ENCODE measurements at places on chromosomes 5 and 9. TPM values are rescaled to one million over a fixed set of nuclear protein-coding genes. Genes with fewer than 3 reads are reported as not detected.

DNA sequence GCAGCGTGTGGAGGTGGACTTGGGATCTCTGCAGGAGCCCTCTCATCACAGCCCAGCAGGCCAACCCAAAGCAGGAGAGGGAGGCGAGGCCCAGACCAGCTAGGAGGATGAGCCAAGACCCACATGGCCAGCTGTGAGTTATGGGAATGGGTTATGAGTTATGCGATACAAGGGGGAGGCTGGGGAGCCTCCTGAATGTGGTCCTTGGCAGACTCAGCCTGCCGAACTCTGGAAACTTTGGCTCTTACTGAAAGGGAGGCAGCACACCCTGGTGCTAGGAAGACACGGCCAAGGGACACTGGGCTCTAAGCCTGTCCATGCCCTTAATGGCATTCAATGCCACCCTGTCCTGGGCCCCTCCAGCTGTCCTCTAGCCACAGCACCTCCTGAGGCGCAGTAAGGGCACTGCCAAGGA, 7.7 kb upstream of the VAV2 start:
- DNase-seq = no peak

DNA sequence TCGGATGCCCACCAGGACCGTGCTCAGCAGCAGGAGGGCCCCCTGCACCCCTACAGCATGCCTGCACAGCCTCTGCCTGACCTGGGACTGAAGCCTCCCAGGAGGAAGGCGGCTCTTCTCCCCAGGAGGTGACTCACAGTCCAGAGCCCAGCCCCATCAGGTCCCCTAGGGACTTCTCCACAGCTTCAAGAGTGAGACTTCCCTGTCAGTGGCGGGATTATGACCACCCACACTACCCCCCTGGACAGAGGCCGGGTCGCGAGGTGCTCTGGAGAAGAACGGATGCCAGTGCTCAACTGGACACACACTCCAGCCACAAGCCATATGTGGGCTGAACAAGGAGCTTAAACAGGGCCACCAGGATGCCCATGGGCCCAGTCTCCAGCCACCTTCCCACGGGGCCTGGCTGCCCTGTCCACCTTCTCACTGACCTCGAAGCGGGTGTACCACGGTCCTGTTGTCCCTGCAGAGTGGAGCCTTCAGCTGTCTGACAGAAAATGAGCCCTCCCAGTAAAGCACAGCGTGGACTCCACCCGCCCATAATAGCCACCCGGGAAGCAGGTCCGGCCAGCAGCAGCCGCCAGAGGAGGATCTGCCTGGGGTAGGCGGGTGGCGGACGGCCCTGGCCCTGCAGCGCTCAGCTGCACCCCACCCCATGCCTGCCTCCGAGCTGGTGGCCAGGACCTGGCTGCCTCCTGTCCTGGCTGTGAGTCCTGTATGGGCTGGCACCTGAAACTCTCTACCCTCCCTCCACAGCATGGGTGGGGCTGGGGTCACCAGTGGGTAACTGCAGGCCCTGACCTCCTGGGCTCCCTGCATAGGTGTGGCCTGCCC, 54.7 kb downstream of the SEMA4D start:
- no peak for DNase-seq

- no peak for DNase-seq
These were observed 33.4 kb upstream of the PPP3R2 start for GRCh38 chr9:101628173-101628572.

GRCh38 chr9:37971108-37971459, 67.2 kb upstream of the SLC25A51 start:
- DNase-seq = peak; percentile 13

DNA sequence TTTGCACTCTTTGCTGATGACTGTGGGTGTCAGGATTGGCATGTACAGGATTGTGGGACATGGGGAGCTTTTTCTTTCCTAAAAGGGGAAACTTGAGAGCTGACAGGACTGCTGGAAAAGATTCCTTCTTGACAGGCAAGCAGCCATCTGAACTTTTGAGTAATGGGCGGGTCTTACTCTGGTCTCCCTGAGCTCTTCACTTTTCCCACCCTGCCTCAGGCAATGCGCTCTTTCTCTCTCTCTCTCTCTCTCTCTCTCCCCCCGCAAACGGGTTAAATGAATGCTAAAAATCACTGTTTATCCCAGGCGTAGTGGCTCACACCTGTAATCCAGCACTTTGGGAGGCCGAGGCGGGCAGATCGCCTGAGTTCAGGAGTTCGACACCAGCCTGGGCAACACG, 37.1 kb upstream of the F2RL1 start:
- no peak for DNase-seq

DNA sequence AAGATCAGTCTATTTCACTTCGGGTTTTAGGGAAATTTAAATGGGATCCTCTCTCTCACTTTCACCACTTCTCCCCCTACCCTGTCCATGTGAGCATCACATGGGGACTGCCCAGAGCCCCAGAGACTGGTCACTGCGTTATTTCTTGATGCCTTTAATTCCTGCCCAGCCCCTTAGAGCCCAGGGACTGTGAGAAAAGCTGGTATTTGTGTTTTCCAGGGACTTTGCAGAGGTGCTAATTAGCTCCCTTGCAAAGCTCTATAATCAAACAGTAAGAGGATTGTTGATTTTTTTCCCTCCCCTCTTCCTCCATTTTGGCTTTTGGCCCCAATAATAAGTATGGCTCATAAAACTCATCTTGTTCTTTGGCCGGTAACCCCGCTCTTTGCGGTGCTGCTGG, 35.6 kb downstream of the NTRK2 start:
- no peak for DNase-seq

DNA sequence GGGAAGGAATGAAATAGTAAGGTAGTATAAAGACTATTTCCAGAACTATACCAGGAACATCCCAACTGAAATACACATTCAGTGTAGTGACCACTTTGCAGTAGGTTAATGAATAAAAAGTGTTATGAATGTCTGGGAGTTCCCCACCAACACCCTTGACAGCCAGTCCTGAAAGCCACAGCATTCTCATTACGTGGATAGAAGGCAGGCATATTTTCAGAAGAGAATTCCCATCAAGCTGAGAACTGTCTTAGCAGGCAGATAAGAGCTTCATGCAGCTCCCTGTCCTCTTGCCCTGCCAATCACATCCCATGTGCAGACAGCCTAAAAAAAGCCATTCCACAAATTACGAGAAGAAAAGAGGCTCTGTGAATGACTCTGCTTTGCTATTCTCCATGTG, 695.0 kb downstream of the DTWD2 start:
- DNase-seq = no peak

DNA sequence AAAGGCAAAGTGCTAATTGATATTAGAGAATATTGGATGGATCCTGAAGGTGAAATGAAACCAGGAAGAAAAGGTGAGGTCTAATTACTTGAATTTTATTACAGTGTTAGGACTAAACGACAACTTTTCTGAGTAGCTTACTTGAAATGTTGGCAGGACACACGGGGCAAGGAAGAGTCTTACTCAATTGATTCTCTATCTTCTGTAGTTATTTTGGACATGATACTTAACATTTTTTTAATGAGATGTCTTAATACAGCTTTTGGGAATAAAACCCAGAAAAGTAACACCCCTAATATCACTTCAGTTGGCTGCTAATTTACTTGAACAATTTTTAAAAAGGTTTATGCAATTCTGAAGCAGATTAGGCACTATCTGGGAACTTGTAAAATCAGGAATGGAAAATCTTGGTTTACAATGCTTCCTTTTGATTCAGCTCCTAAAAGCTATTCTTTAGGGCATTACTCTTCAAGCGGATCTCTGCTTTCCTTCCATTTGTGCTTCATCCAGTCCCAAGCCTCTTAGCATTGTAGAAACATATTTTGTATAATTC, 13.7 kb downstream of the SUB1 start:
- no peak for DNase-seq

DNA sequence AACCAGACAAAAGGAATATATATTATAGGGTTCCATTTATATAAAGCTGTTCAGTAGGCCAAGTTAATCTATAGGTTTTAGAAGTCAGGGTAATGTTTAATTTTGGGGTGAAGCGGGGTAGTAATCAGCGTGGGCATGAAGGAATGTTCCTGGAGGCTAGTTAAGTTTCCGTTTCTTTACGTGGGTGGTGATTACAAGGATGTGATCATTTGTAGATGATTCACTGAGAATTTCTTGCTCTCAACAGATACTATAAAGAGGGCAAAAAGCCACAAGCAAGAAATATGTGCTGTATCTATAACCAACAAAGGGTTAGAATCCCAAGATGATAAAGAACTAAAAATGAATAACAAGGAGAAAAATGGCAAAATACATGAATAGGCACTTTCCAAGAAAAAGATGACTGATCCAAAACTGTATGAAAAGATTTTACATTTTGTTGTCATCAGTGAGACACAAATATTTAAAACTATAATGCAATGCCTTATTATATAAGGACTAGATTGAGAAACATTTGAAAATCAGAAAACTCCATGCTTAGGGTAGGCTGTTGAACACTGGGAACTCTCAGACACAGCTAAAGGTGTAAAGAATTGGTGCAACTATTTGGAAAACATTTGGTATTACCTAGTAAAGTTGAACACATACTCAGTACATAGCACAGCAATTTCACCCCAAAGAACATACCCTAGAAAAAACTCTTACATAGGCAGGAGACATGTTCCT, 224.3 kb upstream of the S1PR3 start:
- DNase-seq = no peak

DRD1 gene
- polyA plus RNA-seq = not detected

AHRR gene
- 0.11 TPM for polyA plus RNA-seq

KCNMB1 gene
- polyA plus RNA-seq = 1.2 TPM

LRRC70 gene
- polyA plus RNA-seq = 1.8 TPM

CTNND2 gene
- 10.5 TPM for polyA plus RNA-seq

IFNA1 gene
- polyA plus RNA-seq = not detected

TEX10 gene
- polyA plus RNA-seq = 2.7 TPM

RGS3 gene
- polyA plus RNA-seq = 93.4 TPM

MCTP1 gene
- polyA plus RNA-seq = 0.91 TPM

Measured in heart left ventricle (tissue), 16 donors.